Epithelial cell of esophagus (primary cell): ENCODE measurements at places on chromosomes 2 and 18.
A peak's percentile ranks its signal among the peaks of the same experiment; 100 is the strongest.

- peak; percentile 13 for DNase-seq
Measured at GRCh38 chr18:46468426-46469180, 188.4 kb downstream of the LOXHD1 start.

DNA sequence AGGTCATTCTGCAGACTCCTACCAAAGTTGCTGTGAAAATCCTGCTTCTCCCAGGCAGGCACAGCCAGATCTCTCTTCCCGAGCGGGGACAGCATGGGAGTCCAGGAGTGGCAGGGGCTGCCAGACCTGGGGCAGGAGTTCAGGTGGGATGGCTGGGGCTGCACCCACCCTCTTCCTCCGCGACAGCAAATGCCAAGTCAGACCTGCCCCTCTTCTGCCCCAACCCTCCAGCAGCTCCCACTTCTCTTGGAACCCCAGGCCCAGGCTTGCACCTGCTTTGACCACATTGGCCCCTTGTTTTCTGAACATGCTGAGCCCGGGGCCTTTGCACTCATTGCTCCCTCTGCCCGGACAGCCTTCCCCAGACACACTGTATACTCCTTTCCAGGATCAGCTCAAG, 288.2 kb upstream of the HS6ST1 start:
- DNase-seq: no peak

DNA sequence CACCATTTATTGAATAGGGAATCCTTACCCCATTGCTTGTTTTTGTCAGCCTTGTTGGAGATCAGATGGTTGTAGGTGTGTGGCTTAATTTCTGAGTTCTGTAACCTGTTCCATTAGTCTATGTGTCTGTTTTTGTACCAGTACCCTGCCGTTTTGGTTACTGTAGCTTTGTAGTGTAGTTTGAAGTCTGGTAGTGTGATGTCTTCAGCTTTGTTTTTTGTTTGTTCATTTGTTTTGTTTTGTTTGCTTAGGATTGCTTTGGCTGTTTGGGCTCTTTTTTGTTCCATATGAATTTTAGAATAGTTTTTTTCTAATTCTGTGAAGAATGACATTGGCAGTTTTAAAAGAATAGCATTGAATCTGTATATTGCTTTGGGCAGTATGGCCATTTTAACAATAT, 12.7 kb downstream of the GKN2 start:
- no peak for DNase-seq

DNA sequence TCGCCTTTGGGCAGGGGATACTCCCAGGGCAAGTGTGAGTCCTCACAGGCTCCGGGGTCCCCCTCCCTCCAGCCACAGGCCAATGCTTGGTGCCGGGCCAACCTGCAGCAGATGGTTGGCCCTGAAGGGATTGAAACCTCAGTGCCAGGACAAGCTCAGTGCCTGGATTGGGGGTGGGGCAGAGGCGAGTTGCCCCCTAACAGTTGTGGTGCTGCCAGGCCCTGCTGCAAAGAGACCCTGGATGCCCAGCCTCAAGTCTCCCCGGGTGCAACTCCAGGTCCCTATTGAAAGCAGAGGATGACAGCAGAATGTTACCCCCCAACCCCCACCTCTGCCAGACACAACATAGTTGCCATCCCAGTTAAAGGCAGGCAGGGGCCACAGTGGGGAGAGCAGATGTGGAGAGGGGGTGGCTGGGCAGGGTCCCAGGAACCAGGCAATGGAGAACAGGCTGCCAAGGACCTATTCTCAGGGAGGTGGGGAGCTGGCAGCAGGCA, 9.5 kb upstream of the RNF103 start:
- no peak for DNase-seq

- DNase-seq: no peak
Measured at GRCh38 chr2:203052539-203052938, 37.9 kb downstream of the NBEAL1 start.

- DNase-seq: no peak
Measured at GRCh38 chr2:240250150-240250984, 109.9 kb upstream of the OTOS start.

GRCh38 chr2:11722292-11723060, 24.0 kb upstream of the LPIN1 start:
- DNase-seq: no peak

DNA sequence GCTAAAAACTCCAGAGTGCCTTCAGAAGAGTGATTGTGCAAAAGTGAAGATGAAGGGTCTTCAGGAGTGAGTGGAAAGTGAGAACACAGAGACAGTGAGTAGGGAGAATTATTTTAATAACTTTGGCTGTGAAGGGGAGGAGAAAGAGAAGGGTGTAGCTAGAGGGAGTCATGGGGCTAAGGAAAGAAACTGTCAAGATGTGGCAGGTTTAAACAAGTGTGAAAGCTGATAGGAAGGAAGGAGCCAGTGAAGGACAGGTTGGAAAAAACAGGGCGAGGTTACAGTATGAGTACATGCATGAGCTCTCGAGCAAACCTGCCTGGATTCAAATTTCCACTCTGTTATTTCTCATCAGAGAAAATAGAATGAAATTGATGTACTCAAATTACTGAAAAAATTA, 17.8 kb downstream of the IL1F10 start:
- peak; percentile 97 for DNase-seq

DNA sequence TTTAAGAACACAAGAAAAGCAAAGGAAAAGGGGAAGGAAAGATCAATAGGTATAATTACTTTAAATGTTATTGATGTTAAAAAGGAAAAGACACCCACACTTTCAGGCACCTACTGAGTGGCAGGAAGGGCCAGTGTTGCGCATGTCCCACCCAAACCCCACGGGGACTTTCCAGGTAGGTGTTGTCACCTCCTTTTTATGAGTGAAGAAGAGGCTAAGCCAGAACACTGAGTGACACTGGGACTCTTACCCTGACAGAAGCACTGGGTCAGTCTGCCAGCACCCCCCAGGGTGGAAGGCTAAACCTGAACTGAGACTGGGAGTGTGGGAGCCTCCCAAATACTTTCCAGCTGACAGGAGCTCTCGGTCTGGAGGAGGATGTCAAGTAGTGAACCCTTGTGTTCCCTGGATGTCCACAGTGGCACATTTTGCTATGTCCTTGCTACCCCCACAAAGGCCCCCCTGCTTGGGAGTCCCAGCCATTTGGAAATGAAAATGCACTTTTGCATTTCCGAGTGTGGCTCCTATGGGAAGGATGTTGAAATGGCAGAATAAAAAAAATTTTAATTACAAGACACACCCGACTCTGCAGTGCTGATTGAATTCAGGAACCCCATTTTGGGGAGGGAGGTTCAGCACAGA, 90.9 kb upstream of the SMAD2 start:
- DNase-seq: no peak

DNA sequence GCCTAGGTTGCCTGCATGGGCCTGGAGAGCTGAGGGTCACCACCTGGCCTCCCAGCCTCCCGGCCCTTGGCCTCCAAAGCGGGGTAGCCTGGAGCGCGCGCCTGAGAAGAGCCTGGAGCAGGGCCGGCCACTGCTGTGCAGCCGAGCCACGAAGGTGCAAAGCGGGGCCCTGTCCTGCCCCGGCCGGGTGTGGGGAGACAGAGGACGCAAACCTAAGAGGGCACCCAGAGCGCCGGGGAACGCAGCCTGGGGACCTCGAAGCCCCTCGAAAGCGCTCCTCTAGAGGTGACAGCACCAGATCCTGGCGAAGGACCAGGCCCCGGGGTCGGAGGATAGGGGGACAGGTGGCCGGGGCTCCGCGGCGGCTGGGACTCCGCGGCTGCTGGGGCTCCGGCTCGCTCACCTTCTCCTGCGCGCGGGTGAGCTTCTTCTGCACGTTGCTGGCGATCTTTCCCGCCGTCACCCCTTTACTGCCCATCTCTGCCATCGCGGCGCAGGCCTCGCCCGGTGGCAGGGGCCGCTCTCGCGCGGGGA, 430 bp downstream of the BIN1 start:
- no peak for DNase-seq

DNA sequence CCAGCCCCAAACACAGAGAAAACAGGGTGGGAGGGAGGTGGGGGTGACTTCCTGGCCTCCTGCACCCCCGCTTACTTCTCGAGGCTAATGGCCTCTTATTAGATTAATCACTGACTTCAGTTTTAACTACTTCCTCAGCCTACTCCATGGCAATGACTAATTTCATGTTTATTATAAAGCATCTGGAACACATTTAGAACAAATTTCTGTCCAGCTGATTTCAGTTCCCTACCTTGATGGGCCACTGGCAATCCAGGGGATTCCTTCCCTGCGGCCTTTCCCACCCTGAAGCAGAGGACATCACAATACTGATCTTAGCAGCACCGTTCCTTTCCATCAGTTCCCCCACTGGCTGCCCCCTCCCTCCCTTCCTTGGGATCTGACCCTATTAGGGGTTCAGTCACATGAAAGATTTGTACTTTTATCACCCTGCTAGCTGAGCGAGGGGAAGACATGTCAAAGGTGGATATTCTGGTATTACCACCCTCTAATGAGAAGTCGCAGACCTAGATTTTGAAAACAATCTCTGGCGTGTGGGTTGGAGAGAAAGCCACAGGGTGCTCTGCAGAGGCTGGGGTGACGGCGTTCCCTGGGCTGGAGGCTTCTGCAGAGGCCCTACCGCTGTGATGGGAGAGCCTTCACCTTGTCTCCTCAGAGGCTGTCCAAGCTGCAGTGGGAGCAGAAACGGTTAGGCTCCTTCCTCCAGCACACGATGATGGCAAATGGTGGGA, 67.6 kb downstream of the KIAA2012 start:
- DNase-seq: no peak

DNA sequence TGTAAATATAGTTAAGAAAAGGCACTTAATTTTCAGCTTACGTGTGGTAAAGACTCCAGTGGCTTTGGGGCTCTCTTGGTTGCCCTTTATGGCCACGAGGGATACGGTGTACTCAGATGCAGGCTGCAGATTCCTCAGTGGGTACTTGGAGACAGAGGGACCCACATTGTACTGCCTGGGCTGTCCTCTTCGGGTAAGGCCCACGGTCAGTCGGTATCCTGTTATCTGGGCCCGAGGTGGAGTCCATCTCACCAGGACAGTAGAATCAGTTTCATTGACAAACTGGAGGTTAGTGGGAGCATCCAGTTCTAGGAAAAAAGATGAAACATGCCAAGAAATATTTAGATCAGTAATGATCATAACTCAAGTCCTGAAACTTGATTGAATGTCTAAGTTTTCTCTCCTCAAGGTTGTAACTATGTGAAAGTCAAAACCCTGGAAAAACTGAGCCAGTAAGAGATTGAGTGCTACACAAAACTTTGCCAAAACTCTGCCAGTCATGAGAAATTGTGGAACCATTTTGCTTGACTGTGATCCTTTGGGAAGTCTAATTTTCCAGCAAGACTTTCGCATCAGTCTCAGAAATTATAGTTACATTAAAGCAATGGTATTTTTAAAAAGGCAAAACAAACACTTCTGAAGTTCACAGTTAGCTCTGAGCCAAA, 31.4 kb downstream of the FN1 start:
- DNase-seq: no peak

- peak; percentile 36 for DNase-seq
Measured at GRCh38 chr18:49788327-49788898, 24.9 kb downstream of the ACAA2 start.

- peak; percentile 68 for DNase-seq
Measured at GRCh38 chr18:65659912-65660311, 90.9 kb upstream of the CDH7 start.

- DNase-seq: peak; percentile 23
Measured at GRCh38 chr18:54950221-54950620, 9.0 kb downstream of the CCDC68 start.

DNA sequence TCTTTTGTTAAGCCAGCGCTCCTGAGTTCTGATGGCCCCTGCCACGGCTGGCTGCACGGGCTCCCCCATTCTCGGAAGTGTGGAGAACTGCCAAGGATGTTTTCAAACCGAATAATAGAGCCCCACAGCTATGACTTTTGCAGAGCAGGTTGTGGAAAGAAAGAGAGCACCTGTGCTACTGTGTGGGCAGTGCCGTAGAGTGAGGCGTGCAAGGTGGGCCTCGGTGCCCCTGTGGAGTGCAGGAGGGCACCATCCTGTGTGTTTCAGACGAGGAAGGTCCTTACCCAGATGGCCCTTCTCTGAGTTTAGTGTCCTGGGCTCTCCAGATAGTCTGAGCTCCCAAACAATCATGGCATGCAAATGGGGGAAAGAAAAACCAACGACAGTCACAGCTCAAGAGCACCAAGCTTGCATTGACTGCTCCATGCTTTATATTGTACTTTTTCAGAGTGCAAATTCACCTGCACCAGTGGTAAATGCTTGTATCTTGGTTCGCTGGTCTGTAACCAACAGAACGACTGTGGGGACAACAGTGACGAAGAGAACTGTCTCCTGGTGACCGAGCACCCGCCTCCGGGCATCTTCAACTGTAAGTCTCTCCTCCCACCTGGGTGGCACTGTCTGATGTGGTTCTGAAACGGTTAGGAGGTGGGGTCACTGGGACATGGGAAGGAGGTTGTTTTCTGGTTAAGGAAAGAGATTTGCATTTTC, 219.4 kb downstream of the LDLRAD4 start:
- no peak for DNase-seq

GRCh38 chr2:212979046-212979612, 172.3 kb downstream of the IKZF2 start:
- DNase-seq: no peak

DNA sequence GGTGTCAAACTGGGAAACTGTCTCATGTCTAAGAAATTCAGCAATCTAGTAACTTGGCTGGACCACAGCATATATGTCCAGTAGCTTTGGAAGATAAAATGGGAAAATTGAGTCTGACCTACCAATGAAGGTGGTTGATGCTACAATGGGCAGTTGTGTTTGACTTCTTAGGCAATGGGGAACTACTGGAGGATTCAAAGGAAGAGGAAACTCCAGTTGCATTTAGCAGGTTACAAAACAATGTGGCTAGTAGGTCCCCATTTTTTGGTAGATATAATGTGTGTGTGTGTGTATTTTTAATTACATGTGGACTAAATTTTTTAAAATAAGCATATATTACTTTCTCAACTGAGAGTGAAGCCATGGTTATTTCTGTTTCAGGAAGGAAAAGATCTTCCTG, 427.7 kb downstream of the NBAS start:
- no peak for DNase-seq

GRCh38 chr2:115946341-115946740, 1503.9 kb downstream of the DPP10 start:
- DNase-seq: no peak

DNA sequence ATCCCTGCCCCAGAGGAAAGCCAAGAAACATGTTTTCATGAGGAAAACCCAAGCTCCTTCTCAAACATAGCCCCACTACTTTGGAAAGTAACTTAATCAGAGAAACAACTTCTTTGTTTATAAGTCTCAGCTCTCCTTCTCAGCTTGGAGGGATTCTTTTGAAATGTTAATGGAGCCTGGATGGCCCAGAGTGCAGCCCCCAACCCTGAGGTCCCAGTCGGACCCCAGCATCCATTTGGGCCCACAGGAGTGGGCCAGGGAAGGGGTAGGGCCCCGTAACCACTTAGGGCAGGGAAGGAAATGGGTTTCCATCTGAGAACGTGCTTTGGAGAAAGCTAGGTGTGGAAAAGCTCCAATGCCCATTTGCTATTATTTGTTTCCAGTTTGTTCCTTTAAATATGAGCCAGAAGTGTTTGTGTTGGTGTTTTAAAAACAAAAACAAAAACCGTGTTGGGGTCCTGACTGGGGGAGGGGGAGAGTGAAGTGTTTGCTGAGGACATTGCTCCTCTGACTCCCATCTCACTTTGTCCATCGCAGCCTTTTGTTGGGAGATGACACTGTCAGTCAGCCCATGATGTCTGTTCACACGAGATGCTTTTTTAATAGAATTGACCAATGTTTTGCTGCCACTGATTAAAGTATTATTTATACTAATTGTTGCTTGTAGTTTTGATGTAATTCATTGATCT, 1.6 kb upstream of the HOXD3 start:
- no peak for DNase-seq
